ENCODE measurements at places on chromosomes 5 and 9.

DNA sequence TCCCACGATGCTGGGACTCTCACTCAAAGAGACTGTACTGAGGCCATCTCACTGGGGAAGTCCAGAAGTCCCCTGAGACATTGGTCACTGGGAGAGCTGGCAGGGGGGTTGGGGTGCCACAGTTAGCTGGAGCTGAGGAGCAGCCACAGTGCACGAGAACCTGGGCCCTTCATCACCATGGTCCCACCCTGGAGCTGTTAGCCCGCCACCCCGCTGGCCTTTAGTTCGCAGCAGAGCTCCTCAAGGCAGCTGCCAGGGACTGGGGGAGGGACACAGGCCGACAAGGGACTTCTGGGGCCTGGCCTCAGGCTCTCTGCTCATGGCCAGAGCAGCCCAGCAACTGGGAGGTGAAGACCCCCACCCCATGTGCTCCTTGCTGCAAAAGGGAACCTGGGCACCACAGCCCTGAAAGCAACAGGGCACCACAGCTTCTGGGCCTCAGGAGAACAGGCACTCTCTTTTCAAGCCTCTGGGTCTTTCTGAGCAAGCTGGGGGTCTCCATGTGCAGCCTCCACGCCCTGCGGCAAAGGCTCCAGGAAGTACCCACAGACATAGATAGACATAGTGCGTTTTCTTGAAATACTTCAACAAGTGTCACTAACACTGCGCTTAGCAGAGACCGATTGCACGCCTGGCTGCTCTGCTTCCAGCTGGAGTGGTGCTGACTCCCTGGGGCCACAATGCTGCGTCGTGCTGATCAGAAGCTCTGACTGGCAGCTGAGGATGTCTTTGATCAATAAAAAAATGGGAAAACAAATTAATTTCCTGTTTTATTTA lies 46.0 kb downstream of the VAV2 start:
- no peak for DNase-seq

DNA sequence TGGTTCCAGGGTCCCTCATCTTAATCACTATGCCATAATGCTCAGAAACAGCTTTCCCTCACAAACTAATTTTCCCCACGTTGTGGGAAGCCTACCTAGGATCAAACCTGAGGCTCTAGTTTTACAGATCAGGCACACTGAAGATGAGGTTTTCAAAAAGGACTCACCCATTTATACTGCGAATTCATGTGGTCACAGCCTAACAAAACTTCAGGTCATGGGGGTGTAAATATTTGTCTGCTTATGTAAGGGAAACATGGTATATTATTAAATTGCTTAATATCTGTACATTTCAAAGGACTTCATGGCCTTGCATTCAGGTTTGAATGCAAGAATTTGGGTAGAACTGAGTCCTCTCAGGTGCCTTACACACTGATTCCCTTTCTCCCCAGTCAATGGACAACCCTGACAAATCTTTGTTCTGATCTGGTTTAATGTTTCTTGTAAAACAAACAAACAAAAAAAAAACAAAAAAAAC lies 12.1 kb downstream of the ZFAND5 start:
- no peak for DNase-seq

- peak; percentile 67 for DNase-seq
These were observed 1.1 kb upstream of the G3BP1 start for GRCh38 chr5:151770383-151771258.

- DNase-seq, result no peak
These were observed 1989.3 kb upstream of the WWC1 start for GRCh38 chr5:166302166-166302565.

DNA sequence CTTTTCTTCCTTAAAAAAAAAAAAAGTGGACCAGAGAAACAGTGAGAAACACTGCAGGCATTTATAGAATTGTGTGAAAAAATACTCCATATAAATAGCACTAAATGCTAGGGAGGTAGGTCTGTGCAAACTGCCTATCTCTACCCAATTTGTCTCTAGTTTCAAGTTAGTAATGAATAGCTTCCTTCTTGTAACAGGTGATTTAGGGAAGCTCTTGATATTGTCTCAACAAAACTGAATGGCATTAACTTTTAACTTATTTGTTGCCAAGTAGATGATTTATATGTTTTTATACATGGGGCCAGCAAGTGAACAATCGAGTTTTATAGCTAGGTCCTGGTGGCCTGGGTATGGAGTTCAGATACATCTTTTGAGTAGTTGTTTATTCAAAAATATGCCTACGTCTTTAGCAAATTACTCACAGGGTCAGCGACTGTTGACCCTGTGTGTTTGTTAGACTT lies 283.6 kb downstream of the NR3C1 start:
- DNase-seq, result no peak

- no peak for DNase-seq
These were observed 352.5 kb upstream of the NUDT12 start for GRCh38 chr5:103915081-103915480.

GRCh38 chr9:97109194-97109811 lies 70.4 kb upstream of the CTSV start:
- DNase-seq, result peak; percentile 59

DNA sequence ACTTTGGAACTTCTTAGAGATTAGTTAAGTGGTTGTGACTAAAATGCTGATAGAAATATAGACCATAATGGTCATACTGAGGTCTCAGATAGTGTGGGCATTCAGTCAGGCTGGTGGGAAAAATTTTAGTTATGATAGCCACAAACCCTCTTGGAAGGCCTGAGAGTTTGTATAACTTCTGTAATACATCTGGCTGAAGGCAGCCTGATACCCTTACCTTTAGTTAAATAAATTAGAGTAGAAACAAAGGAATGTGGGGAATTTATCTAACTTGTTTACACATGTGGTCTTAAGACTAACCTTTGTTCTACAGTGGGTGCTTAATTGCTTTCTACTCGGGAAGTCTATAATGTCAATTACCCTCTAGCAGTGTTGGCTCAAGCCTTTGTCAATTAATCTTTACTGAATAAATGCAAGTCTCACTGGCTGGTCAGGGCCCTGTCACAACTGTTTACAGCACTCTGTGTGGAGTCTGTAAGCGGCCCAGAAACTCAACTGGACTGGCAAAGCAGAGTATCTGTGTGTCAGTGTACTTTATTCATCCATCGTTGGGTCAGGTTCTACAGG lies 184.0 kb downstream of the FBXO4 start:
- no peak for DNase-seq

GRCh38 chr9:8168916-8169438 lies 369.4 kb upstream of the DMAC1 start:
- no peak for DNase-seq

- no peak for DNase-seq
These were observed 254.5 kb downstream of the RASEF start for GRCh38 chr9:82808478-82808877.

DNA sequence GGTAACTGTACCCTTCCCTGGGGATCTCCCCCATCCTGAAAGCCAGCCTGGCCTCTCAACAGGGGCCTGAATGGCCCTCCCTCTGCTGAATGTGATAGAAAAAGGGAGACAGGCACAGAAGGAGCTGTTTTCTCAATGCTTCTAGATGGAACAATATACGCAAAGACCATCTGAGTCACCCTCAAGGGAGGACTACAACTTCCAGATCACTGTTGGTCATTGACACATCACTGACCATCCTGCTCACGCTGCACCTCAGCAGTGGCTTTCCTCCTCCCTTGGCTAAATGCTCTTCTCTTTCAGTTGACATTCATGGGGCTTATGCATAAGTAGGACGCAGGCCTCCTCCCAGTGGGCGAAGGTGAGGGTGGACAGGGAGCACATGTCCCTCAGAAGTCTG lies 112.2 kb upstream of the SHB start:
- no peak for DNase-seq

GRCh38 chr5:1343931-1344901 lies 683 bp downstream of the CLPTM1L start:
- no peak for DNase-seq

GRCh38 chr5:162995568-162995967 lies 441.8 kb upstream of the CCNG1 start:
- no peak for DNase-seq

- DNase-seq, result no peak
These were observed 492.4 kb downstream of the GADD45G start for GRCh38 chr9:90097237-90097636.

GRCh38 chr5:88390096-88390441 lies 121.4 kb upstream of the TMEM161B start:
- DNase-seq, result no peak

DNA sequence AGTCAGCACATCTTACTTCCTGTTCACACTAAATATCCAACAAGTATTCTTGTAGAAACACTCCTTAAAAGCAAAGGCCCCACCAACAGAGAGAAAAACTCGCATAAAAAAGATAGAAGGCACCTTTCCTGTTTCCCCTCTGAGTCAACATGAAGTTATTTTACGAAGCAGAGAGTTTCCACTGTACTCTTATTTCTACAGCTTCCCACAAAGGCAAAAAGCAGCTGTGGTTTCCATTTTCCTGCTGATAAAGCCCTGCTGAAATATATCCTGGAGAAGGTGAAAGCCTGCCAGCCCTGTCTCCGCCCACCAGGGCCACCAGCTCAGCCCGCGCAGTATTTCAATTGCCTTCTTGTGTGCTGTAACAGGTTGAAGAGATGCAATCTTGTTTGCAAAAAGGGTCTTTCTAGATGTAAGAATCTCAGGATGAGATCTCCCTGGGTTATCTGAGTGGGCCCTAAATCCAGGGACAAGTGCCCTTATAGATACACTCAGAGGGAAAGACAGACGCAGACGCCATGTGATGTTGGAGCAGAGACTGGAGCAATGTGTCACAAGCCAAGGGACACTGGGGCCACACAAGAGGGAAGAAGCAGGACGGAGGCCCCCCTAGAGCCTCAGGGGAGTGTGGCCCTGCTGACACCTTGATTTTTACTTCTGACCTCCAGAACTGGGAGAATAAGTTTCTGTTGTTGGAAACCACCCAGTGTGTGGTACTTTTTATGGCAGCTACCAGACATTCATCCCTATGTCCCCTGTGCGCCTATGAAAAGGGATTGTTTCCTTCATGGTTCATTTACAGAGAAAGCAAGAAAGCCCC lies 19.9 kb downstream of the SEMA4D start:
- DNase-seq, result no peak

GRCh38 chr5:161278739-161279660 lies 267.5 kb downstream of the GABRB2 start:
- DNase-seq, result no peak

GRCh38 chr9:127526655-127527559 lies 75.6 kb downstream of the LRSAM1 start:
- DNase-seq, result no peak

- no peak for DNase-seq
These were observed 37.1 kb downstream of the DNAJB5 start for GRCh38 chr9:35026671-35027070.

DNA sequence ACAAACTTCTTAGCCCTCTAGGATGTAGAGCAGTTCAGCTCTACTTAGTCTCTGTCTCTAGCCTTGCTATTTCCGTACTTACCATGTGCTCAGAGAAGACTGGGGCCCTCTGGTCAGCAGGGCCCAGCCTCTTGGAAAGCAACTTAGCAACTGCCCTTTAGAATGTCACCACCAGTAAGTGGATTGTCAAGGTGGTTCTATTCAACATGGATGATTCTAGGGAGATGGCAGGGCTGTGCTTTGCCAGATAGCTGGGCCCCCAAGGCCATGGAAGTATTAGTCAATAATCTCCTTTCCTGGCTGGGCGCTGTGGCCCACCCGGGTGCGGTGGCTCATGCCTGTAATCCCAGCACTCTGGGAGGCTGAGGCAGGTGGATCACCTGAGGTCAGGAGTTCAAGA lies 177.6 kb upstream of the MVB12B start:
- DNase-seq, result no peak

DNA sequence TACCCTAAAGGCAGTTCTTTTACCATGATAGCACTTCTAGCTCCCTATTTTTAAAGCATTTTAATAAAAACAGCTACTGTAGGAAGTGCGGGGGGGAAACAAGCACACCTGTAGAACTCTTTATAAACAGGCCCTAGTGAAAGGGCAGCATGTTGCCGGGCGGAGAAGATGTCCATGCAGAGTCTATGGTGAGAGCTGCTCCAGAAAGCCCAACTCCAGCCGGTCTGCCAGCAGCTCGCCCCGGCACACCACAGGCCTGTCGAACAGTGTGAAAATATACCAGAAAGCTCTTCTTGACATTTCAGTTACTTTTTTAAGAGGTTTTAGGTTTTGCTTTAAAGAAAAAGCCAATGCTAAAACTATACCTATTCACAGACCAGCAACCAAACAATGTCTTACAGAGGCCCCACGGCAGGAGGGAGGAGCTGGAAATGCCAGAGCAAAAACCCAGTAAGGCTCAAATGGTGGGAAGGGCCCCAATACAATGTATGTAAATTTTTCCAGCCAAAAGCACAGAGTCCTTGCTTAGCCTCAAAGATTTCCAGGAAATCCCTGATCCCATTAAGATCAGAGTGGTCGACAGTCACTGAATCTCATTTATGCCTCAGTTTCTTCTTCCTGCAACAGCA lies 121.2 kb downstream of the SAXO1 start:
- peak; percentile 50 for DNase-seq

DNA sequence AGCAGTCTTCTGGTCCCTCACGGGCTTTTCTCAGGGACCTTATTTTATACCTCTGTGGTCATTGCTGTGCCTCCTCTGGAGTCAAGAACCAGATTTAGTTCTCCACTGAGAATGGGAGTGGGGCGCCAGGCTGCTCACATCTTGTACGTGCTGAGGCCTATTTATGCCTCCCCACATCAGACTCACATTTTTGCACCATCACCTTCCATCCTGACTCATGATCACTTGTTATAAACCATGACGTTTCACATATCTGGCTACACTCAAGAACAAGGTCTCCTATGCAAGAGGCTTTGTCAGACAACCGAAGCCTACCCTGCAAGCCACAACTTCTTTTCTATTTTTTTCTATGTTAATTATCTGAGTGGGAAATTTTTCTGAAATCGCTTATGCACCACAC lies 10.7 kb downstream of the PRUNE2 start:
- no peak for DNase-seq

DNA sequence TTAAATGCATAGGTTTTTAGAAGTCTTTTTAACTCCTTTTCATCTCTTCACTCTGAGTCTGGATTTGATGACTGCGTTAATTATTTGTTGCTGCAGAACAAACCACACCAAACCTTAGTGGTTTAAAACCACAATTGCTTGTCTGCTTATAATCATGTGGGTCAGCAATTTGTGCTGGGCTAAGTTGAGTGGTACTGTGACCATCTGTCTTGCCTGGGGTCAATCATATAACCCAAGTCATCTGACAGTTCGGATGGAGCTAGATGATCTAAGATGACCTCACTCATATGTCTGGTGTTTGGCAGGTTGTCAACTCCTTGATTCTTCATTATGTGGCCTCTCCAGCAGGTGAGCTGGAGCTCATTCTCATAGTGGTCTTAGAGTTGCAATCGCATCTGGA lies 219.1 kb upstream of the ELAVL2 start:
- DNase-seq, result no peak

DNA sequence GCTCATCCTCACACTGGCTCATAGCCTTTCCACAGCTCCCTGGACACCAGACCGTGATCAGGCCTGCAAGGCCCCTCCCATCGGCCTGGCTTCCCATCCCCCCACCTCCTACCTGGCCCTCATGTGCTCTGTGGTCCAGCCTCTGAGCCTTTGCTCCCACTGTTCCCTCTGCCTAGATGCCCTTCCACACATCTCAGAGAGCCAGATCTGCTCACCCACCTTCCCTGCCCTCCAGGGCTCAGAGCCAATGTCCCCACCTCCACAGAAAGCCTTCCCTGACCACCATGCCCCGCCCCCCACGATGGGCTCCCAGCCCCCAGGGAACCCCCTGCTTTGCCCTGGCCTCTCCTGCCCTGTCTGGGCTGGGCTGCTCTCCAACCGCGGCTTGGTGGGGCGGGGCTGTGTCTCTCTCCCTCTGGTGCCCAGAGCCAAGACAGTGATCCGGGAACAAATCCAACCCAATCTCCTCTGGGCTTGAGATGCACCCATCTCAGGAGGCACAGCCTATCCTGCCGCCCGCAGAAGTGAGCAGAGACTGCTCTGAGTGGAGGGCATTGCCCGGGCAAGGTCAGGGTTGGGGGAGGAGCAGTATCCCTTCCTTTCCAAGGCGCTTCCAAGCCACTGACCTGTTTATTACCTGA lies 1.6 kb downstream of the NINJ1 start:
- DNase-seq, result no peak
